NCI-H446 treated with DMSO at 0.1 percent for 48 hours (cell line): ENCODE measurements at places on chromosomes 5 and 9.

DNA sequence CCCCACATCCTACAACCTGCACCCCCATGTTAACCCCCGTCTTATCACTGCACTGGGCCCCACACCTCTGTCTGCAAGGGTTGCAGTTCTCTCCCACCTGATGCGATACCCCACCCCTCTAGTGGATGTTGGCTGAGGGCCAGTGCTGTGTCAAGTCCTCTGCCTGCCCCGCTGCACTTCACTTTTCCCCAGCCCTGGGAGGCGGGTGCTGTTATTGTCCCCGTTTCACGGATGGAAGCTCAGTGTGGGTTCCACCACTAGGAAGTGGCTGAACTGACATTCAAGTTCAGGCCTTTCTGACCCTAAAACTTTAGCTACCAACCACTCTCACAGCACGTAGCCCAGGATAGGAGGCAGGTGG is 3.5 kb downstream of the SNCB start:
- DNase-seq: no peak

GRCh38 chr9:123063896-123064295 is 30.4 kb downstream of the GPR21 start:
- no peak for DNase-seq

DNA sequence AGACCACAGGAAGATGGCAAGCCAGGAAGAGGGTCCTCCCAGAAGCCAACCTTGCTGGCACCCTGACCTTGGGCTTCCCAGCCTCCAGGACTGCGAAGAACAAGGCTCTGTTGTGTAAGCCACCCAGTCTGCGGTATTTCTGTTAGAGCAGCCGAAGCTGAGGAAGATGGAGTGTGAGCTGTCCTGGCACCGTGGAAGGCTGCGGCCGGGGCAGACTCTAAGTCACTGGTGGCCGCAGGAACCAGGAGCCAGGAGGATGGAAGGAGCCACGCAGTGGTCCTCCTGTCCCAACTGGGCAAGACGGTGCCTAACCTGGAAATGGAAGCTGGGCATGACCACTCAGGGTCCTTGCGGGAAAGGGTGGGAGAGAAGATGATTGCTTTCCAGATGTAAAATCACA is 89.1 kb downstream of the ZNF354C start:
- DNase-seq: no peak

GRCh38 chr9:84151236-84151635 is 170.6 kb downstream of the RMI1 start:
- no peak for DNase-seq

GRCh38 chr5:141001844-141002604 is 35.7 kb downstream of the PCDHAC2 start:
- no peak for DNase-seq

DNA sequence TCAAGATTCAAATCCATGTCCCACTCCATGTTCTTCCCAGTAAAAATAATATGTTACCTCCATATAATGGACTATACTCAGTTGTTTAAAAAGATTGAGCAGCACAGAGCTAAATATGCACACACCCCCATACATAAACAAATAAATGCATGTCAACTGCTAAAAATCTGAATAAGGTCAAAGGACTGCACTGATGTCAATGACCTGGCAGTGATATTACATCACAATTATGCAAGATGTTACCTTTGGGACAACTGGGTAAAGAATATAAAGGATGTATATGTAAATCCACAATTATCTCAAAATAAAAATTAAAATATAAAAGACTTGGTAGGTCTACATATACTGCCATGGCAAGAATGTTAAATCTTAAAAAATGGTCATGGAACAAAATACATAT is 57.9 kb downstream of the CDK5RAP2 start:
- no peak for DNase-seq

- no peak for DNase-seq
Observed at GRCh38 chr9:86577420-86578333, 223.5 kb upstream of the TUT7 start.
